ENCODE measurements at places on chromosomes 12 and 14.
A peak's percentile ranks its signal among the peaks of the same experiment; 100 is the strongest.

DNA sequence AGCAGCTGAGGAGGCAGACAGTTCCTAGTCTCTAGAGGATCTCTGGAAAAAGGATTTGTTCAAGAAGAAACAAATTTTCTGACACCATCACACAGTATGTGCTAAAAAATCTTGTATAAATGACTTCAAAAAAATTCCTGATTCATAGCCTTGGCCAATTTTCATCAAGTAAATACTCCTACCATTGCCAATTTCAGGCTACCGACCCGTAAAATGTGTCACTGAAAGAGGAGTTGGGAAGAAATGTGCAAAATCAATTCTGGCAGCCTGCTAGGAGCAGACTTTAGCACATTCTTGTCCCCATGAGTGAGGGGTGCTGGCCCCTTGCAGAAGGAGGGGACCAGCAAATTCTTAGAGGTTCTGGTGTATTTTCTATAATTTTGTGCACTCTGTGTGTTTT, 109.4 kb downstream of the TMEM30B start:
- no peak for DNase-seq

- DNase-seq: no peak
Measured at GRCh38 chr12:78145398-78145797, 314.7 kb downstream of the NAV3 start.

- DNase-seq: no peak
Measured at GRCh38 chr12:117819160-117819559, 149.6 kb downstream of the KSR2 start.

DNA sequence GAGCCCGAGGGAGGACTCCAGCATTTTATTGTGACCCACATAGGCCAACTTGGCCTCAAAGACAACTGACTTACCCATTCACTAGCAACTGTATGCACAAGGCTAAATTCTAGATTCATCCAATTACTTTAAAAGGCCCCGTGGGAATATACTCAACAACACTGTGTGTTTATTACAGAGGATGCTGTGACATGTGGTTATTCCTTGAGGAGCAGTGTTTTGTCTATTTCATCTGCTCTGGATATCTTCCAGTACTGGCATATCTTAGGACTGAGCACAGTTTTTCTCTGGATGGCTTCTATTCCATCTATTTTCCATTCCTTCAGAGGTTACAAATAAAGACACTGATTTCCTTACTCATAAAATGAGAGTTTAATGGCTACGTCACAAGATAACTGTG, 87.2 kb upstream of the KRAS start:
- no peak for DNase-seq

GRCh38 chr14:34088914-34089313, 138.0 kb upstream of the EGLN3 start:
- DNase-seq: no peak

GRCh38 chr14:88870777-88871176, 46.3 kb downstream of the TTC8 start:
- no peak for DNase-seq

GRCh38 chr12:120961604-120962531, 16.5 kb upstream of the HNF1A start:
- no peak for DNase-seq

DNA sequence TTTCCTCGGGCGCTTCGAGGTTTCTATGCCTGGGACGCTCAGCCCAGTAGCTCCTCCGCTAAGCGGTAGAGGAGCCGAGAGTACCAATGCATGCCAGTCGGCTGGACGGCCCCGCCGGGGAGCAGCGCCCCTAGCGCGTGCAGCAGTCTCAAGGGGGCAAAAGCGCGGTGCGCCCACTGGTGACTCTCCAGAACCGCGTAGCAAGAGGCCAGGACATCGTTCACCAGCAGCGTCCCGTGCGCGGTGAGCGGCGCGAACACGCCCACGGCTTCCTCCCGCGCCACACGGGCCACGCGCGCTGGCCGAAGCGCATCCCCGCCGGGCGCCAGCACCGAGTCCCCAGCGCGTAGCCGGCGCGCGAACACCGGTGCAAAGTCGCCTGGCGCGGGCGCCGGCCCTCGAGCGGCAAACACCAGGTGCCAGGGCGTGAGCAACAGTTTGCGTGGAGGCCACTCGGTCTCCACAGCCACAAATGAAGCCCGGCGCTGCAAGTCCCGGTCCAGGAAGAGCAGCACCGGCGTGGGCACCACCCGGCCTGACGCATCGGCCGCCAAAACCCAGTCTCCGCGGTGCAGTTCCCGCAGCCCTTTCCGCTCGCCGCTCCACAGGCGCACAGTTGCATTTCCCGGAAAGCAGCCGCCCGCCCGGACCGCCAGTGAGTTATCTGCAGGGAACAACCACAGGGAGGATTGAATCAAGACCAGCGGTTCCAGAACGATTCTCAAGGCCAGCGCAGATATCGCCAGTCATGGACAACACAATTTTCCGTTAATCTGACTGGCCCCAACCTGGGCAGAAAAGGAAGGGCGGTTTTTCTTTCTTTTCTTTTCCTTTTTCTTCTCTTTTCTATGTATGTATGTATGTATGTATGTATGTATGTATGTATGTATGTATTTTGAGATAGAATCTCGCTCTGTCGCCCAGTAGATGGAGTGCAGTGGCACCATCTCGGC, 4.5 kb downstream of the DHH start:
- DNase-seq: no peak

DNA sequence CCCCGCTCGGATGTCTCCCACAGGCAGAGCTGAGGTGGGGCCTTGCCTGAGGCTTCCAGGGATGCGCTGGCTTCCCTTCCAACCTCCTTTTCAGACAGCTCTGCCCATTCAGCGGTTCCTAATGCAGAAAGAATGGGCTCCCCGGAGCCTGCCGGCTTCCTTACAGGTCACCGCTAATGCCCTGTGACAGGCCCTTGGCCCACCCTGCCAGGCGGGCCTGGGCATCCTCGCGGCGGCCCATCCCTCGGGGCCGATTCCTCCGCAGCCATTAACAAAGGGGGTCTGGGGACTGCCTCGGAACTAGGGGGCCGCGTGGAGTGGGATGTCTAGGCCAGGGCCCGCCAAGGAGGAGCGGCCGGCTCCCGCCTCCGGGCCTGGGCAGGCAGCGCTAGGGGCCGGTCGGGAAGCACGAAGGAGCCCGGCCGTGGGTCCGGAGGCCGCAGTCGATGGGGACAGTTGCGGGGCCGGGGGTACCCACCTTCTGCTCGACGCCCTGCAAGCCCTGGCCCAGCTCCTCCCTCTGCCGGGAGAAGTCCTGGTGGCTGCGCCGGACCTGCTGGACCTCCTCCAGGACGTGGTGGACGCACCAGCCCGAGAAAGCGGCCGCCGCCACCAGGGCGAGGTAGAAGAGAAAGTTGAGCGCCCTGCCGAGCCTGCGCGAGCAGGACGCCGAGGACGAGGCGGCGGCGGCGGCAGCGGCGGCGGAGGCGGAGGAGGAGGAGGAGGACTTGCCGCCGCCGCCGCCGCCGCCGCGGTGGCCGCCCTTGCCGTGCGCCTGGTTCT, 738 bp downstream of the CKAP4 start:
- DNase-seq: peak; percentile 58

DNA sequence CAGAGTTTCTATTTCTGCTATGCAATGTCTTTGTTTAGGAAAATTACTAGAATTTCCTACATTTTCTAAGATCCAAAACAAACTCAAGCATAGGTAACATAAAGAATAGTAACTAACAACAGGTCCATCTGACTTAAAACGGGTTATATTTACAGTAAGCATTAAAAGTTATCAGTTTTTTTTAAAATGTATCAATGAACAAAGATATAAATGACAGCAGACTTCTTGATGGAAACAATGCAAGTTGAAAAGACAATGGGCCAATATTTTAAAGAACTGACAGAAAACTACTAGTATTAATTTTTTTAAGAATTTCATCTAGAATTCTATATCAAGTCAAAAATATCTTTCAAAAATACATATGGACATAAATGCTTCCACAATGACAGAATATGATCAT, 367.1 kb upstream of the MGAT4C start:
- DNase-seq: no peak

GRCh38 chr14:94904636-94905035, 134.7 kb upstream of the GSC start:
- DNase-seq: no peak

- no peak for DNase-seq
Measured at GRCh38 chr12:45575417-45575816, 154.1 kb upstream of the ARID2 start.

DNA sequence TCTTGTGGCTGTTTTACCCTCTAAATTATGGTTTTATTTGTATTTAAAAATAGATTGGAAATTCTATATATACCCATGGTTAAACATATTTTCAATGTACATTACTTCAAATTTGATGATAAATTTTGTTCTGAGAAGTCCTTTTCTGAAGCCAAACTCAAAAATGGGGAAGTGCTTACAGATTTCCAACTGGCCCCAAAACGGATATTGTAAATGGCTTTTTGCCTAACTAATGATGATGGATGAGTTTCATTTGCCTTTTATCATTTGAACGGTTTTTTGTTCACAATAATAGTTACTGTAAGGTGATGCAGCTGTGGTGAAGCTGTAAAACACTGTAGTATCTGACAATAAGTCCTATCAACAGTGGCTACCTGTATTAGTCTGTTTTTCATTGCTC, 136.9 kb downstream of the FUT8 start:
- no peak for DNase-seq

GRCh38 chr12:57895389-57896114, 45.8 kb upstream of the ATP23 start:
- DNase-seq: no peak

- DNase-seq: no peak
Measured at GRCh38 chr12:58455136-58455535, 465.2 kb downstream of the LRIG3 start.

- DNase-seq: no peak
Measured at GRCh38 chr12:110697236-110697635, 8.3 kb upstream of the HVCN1 start.

- peak; percentile 19 for DNase-seq
Measured at GRCh38 chr14:55107766-55108554, 21.1 kb upstream of the LGALS3 start.

DNA sequence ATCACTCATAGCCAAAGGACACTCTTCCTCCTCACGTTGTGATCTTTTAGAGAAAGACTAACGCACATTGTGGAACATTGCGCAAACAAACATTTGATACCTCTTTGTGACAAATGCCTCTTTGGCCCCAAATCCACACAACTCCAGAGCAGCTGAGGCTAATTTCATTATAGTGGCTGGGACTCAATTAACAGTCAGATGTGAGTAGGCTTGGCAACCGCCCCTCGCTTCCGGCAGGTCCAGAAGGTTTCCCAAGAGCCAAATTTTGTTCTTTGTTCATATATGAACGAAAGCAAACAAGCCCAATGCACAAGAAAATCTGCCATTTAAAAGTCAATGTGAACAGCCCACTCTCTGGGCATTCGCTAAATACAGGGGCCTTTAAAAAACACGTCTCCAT, 273.9 kb downstream of the GLT1D1 start:
- no peak for DNase-seq

DNA sequence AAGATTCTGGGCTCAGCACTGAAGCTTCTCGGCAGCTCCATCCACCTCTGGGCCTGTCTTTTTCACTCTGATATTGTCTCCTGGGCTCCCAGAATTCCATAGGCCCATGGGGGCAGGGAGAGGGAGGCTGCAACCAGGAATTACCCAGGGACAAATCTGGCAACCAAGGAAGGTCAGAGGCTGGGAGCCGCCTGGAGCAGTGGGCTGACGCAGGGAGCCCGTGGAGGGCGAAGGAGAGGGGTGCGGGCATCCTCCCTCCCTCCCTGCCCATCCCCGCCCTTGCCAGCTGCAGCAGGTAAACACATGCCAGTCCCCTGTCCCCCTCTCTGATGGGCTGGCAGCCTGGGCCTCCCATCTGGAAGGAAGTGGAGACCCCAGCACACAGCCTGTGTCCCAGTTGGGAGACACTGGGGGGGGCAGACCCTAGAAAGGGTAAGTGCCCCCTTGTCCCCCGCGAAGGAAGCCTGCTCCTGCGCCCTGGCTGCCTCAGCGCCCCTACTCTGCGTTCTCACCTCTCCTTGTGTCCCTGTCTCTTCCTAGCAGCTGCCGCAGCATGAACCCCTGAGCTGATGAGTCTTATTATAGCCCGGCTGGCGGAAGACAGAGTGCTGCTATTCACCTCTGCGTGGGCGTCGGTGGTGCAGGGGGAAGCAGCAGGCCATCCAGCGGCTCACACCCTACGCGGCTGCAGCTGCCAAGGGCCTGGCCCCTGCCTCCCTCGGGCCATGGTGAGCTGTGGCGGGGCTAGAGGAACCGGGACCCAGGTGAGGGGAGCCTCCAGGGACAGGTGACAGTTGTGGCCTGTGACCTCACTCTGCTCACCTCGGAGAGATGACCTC, 6.7 kb downstream of the LRTM2 start:
- DNase-seq: no peak

DNA sequence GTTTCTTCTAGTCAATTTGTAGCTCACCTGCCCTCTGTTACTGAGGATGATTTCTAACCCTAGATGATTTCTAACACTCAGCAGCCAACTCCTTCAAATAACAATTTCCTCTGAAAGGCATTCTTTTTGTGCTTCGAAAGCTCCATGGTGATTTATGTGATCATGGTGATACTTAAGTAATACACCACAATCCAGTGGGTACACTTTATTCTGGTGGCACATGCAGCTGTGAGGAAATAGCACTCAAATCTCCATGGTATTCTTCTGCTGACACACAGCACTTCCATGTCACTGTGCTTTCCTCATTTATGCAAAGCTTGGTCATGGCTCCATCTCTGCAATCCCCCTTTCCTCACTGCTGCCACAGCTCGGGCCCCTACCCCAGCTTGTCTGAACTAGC, 73.7 kb downstream of the PTPN21 start:
- DNase-seq: no peak

GRCh38 chr12:14562279-14562678, 5.4 kb downstream of the PLBD1 start:
- no peak for DNase-seq

DNA sequence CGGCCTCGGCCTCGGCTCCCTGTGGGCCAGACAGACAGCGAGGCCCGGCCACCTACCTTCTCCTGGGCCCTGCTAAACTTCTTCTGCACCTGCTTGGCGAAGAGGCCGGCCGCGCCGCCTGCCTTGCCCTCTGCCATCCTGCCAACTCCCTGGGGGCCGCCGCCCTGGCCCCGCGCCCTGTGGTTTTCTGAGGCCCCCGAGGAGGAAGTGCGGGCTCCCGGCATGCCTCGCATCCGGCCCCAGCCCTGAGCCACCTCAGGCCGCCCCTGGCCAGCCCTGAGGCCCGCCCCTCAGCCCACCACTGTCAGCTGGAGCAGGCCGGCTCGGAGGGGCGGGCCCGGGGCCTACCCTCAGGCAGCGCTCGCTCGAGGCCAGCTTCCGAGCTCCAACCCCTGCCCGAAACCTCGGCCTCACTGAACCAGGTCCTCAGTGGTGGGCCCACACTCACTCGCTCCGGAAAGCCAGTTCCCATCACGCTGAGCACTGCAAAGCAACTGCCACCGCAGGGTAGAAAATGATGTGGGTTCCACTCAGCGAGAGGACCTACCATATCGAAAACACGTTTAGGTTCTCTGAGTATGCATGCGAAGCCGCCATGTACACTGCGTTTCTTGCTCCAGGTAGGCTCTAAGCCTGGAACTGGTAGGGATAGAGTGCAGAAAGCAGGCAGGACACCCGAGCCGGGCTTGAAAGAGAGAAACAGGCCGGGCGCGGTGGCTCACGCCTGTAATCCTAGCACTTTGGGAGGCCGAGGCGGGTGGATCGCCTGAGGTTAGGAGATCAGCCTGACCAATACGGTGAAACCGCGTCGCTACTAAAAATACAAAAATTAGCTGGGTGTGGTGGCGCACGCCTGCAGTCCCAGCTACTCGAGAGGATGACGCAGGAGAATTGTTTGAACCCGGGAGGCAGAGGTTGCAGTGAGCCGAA, at the start of gene BIN2:
Gene BIN2, minus strand, starts transcription at position 209 of the 930 bp plus-strand sequence. Its CDS starts 72 bp downstream, at position 137.
- DNase-seq: peak; percentile 80
